ENCODE measurements at places on chromosomes 6 and 20. TPM values are rescaled to one million over a fixed set of nuclear protein-coding genes. Genes with fewer than 3 reads are reported as not detected.
A peak's percentile ranks its signal among the peaks of the same experiment; 100 is the strongest.

DNA sequence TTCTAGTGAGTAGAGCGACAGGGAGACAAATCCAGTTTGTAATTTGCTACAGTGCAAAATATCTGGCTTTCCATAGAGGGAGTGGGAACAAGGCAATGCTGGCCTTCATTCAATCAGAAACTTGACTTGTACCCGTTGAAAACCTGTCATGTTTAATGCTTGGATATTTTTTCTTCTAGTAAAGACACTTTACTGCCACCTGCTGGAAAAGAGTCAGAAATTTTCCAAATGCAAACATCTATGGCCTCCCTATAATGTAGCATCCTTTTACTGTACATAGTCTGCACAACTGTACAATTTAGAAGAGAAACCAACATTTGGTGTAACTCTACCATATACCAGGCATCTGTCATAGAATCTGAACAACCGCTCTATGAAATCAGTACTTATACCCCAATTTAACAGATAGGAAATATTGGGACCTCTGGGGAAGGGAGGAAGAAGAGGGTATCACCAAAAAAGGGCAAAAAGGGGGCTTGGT lies 16.7 kb upstream of the TBC1D20 start:
- peak; percentile 50 for DNase-seq
- H3K36me3 ChIP-seq: peaks cover 3% of the 10 kb centered on the region
- no peak overlapping the region for H3K27ac ChIP-seq
- H3K4me1 ChIP-seq: peaks cover 12% of the 10 kb centered on the region

- H3K4me1 ChIP-seq: no peaks in the 10 kb centered on the region
- no peaks in the 10 kb centered on the region for H3K36me3 ChIP-seq
- H3K27ac ChIP-seq: no peak overlapping the region
- H3K4me3 ChIP-seq: no peak overlapping the region
- DNase-seq: no peak
Observed at GRCh38 chr6:84860920-84861319, 96.5 kb upstream of the TBX18 start.

DNA sequence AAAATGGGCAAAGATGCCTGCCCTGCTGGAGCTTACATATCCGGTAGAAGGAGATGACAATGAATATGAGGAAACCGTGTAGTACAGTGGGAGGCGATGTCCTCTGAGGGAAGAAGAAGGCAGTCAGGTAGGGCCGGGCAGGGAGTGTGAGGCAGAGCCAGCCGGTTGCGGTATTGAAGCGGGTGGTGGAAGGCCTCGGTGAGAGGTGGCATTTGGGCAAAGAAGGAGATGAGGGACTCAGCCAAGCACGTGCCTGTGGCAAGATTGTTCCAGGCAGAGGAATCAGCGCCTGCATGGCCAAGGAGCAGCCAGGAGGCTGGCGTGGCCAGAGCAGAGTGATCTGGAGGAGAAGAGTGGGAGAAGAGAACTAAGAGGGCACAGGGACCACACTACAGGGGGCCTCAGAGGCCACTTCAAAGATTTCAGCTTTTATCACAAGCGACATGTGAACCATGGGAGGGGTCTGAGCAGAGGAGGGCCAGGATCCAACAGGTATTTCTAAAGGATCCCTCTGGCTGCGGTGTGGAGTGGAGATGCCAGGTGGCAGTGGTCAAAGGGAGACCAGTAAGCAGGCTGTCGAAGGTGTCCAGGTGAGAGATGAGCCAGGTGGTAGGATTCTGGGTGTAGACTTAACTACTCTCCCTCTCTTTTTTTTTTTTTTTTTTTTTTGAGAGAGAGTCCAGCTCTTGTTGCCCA lies 13.8 kb downstream of the MDFI start:
- H3K27ac ChIP-seq: no peak overlapping the region
- no peaks in the 10 kb centered on the region for H3K27me3 ChIP-seq
- H3K4me3 ChIP-seq: no peak overlapping the region
- no peaks in the 10 kb centered on the region for H3K4me1 ChIP-seq
- DNase-seq: no peak
- no peaks in the 10 kb centered on the region for H3K36me3 ChIP-seq

DNA sequence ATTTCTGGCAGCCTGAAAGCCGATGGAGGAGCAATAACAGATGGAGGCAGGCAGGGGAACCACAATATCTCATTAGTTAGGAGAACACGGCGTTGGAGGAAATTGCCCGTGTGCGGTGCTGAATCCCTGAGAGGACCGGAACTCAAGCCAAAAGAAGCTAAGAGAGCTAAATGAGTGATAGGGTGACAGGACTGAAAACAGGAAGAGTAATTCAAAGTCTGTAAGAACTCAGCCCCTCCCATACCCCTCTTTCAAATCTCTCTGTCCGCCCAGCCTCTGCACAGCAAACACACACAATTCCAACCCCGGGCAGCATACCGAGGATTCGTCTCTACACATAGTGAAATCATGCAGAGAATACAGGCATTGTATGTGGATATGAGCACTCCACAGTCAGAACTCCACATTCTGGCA lies 2.6 kb upstream of the IPCEF1 start:
- H3K27ac ChIP-seq: no peak overlapping the region
- H3K36me3 ChIP-seq: no peaks in the 10 kb centered on the region

DNA sequence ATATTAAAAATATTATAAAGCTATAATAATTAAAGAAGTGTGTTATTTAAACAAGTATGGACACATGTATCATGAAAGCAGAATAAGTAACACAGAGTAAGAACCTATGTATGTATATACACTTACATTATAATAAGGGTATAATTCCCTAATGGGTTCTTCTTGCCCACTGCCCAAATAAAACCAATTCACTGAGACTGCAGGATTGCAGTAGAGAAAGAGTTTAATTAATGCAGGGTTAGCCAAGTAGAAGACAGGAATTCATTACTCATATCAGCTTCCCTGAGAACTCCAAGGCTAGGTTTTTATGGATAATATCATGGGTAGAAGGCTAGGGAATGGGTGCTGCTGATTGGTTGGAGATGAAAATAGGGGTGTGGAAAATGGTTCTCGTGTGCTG lies 53.8 kb upstream of the SAMD3 start:
- H3K27ac ChIP-seq: no peak overlapping the region
- no peaks in the 10 kb centered on the region for H3K27me3 ChIP-seq
- no peak for DNase-seq
- no peak overlapping the region for H3K4me3 ChIP-seq

The VEGFA gene
- total RNA-seq: 272 TPM

The BCAS1 gene
- not detected for total RNA-seq

The LY86 gene
- not detected for total RNA-seq

The MMP24 gene
- total RNA-seq: 3.0 TPM

The DSP gene
- total RNA-seq: 85.0 TPM
